ENCODE measurements at places on chromosomes 6 and 20. TPM values are rescaled to one million over a fixed set of nuclear protein-coding genes. Genes with fewer than 3 reads are reported as not detected.

The GNMT gene
- 0.30 TPM for total RNA-seq

The NR2E1 gene
- total RNA-seq, result not detected

The CLPSL2 gene
- total RNA-seq, result not detected

The BTNL2 gene
- not detected for total RNA-seq

DNA sequence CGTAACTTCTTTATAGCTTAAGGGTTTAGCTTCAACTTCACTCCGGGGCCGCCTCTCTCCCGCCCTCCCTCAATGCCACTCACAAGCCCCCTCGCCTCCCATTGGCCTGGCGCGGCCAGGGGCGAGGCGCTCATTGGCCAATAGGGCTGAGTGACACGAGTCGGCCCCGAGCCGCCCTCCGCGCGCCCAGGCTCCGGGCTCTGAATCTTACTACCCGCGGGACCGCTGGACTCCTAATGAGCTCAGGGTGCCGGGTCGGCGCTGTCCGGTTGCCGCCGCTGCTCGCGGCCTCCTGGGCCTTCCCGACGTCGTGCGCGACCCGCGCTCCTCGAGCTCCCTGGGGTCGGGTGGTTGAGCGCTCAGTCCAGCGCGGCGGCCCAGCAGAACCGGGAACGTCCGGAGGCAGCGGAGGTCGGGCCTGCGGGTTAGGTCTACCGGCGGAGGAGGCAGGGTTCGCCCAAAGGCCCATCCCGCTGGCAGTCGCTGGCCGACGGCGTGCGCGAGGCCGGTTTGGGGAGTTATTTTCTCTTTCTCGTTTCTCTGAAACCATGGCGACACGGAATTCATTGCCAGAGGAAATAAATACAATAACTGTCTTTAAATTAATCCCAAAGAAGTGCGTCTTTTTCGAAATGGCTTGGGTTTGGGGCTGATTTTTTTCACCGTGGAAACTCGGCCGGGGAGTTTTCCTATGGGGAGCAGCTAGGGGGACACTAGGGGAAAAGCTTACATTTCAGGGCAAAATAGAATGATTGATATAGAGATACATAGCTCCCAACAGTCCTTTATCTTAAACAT is at the start of gene SIM1:
Gene SIM1 (minus strand): TSS at position 19 of the 798 bp plus-strand sequence. CDS start 1,453 bp downstream, outside the sequence.
- no peaks in the 10 kb centered on the region for H3K4me1 ChIP-seq
- no peak for DNase-seq
- H3K4me3 ChIP-seq, result no peak within 1 kb of the TSS
- H3K36me3 ChIP-seq, result no peaks in the 10 kb centered on the region

DNA sequence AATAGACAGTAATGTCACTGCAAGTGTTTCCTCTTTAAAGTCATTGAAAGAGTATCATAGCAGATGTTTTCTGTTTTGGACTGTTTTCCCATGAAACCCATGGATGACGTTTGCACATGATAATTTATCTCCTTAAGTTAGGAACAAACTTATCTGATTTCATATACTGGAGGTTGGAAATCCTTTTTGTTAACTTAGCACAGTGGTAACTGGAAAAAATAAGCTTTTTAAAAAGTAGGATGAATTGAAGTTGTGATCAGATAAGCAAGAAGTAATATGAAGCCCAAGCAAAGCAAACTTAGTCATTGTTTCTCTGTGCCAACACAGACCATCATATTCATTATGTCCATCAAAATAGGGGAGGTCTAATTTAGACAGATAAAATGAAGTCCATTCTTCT is 61.6 kb downstream of the PLCB4 start:
- DNase-seq, result no peak
- H3K27ac ChIP-seq, result no peak overlapping the region
- no peaks in the 10 kb centered on the region for H3K36me3 ChIP-seq
- no peak overlapping the region for H3K4me3 ChIP-seq

DNA sequence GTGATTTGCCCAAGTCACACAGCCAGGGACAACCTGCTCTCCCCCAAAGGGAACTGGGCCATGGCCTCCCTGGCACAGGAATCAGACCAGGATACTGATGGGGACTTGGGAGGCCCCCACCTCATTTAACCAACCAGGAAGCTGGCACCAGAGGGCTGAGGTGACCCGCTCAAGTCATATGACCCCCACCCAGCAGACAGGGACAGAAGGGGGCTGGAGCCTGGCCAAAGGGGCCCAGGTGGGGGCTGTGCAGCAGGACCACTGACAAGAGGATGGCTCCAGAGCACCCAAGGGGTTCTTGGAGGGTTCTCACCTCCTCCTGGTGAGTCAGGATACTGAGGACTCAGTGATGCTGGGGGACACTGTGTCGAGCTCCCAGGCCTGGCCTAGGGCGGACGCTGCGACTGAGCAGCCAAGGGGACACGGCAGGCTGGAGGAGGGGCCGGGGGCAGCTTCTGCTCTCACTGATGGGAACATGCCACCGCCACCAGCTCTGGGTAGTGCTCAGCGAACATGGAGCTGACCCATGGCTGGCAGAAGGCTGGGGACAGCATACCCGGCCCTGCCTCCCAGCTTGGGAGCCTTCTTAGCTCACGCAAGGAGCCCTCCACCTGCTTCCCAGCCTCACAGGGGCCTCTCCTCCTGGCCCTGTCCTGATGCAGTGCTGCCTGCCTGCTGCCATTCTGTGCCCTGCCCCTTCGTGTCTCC is 1.2 kb downstream of the CST7 start:
- no peak for DNase-seq
- H3K27ac ChIP-seq, result no peak overlapping the region
- H3K27me3 ChIP-seq, result no peaks in the 10 kb centered on the region
- peaks cover 8% of the 10 kb centered on the region for H3K36me3 ChIP-seq
- no peaks in the 10 kb centered on the region for H3K4me1 ChIP-seq

DNA sequence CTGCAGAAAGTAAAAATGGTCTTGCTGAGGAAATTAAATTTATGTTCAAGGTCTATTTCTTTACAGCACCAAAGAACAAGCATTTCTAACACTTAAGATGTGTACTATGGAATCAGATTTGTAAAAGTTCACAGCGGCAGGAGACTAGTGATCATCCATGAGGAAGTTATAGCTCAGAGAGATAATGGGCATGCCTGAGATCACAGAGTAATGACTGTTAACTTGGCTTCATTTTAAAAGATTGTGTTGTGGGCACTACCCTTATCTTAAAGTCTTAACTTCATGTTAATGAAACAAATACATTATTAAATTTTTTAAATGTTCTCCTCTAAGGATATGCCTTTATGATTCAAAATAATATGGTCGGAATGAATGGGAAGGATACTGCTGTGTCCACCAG is 168.6 kb downstream of the GMPR start:
- H3K27ac ChIP-seq, result no peak overlapping the region
- no peaks in the 10 kb centered on the region for H3K4me1 ChIP-seq
- H3K4me3 ChIP-seq, result no peak overlapping the region

- DNase-seq, result peak; percentile 84
- peaks cover 21% of the 10 kb centered on the region for H3K4me1 ChIP-seq
- H3K27ac ChIP-seq, result peak overlapping the region; percentile 96
- H3K27me3 ChIP-seq, result no peaks in the 10 kb centered on the region
- H3K4me3 ChIP-seq, result no peak overlapping the region
Observed at GRCh38 chr6:152401978-152402377, 235.2 kb downstream of the SYNE1 start.

GRCh38 chr6:153436351-153436750 is 305.3 kb upstream of the RGS17 start:
- H3K27me3 ChIP-seq, result no peaks in the 10 kb centered on the region
- H3K36me3 ChIP-seq, result peaks cover 7% of the 10 kb centered on the region
- H3K4me1 ChIP-seq, result peaks cover 12% of the 10 kb centered on the region
- H3K27ac ChIP-seq, result peak overlapping the region; percentile 32
- H3K4me3 ChIP-seq, result no peak overlapping the region
- peak; percentile 68 for DNase-seq

GRCh38 chr6:152750694-152751093 is at the start of gene VIP:
Gene VIP, plus strand, starts transcription at chr6:152750797. Its CDS starts 1,381 bp downstream, at chr6:152752178.
- no peak within 1 kb of the TSS for H3K27ac ChIP-seq
- H3K27me3 ChIP-seq, result peaks cover 51% of the 10 kb centered on the region
- peak; percentile 75 for DNase-seq
- H3K4me3 ChIP-seq, result no peak within 1 kb of the TSS
- no peaks in the 10 kb centered on the region for H3K36me3 ChIP-seq

DNA sequence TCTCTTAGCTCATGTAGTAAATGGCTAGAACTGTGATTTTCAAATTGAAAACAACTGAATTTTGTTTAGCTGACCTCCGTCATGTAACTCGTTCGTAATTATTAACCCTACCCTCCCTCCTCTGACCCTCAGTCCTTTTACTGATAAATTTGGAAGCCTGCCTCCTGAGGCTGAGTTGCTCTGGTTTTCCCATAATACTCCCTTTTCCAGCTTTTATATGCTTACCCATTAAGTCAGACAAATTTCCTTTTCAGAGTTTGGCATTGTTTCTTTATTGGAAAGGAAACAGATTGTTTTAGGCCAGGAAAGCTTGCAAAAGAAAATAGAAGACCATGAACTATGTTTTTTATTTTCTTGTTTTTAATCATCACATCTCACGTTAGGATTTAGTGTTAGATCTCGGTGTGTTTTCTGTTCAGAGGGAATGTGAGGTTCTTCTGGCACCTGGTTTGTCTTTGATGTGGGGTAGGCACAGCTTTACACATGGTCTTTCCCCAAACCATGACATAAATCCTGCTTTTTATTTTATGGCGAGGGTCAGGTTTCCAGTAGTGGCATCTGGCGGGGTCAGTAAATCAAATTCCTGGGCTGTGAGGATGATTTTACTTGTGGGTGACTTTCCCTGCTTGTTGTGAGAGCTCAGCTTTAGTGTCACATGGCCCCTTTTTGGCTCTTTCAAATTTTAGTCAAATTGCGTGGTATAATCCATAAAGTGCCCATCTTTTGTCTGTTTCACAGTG is 24.5 kb downstream of the PLCB4 start:
- H3K4me1 ChIP-seq, result no peaks in the 10 kb centered on the region
- H3K27me3 ChIP-seq, result no peaks in the 10 kb centered on the region
- H3K36me3 ChIP-seq, result no peaks in the 10 kb centered on the region
- no peak overlapping the region for H3K27ac ChIP-seq
- H3K4me3 ChIP-seq, result no peak overlapping the region
- DNase-seq, result no peak

DNA sequence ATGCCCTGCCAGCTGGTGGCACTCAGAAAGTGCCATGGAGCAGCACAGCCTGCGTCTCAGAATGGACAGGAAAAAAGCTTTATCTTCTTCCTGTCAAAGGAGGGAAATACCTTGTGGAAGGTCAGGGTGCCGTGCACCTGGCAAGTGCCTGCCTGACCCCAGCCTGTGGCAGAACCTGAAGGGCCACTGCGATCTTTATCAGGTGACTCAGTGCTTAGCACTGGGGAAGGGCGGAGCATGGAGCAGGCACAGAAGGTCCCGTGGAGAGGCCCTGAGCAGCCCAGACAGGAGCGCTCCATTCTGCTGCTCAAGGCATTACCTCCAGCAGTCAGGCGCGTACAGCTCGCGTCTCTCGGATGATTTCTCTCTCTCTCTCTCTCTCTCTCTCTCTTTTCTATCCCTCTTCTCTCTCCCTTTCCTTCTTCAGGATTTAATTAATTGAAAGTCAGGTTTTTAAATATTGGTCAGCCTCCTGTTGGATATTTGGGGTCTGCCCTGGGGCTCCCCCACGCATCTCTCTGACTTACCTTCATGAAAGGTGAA is 31.7 kb downstream of the FOXC1 start:
- H3K4me1 ChIP-seq, result peaks cover 36% of the 10 kb centered on the region
- H3K27me3 ChIP-seq, result no peaks in the 10 kb centered on the region
- H3K27ac ChIP-seq, result peak overlapping the region; percentile 64

DNA sequence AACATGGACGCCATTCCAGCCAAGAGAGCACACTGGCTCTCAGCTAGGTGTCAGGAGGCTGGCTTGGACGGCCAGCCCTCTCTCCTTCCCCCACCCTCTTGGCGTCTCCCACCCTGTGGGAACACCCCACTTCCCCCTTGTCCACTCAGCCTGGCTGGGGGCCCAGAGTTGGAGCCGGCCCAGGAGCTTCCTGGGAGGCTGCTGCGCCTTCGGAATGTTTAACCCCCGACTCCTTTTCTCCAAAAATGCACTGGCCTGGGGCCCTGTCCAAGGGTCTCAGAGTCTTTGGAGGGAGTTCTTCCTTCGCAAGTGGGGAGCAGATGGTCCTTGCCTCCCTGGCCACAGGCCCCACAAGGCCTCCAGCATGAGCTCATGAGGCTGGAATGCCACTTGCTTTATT is 4.1 kb downstream of the ADAM33 start:
- peaks cover 31% of the 10 kb centered on the region for H3K27me3 ChIP-seq
- H3K27ac ChIP-seq, result no peak overlapping the region
- no peak for DNase-seq
- H3K4me3 ChIP-seq, result no peak overlapping the region
- no peaks in the 10 kb centered on the region for H3K36me3 ChIP-seq

DNA sequence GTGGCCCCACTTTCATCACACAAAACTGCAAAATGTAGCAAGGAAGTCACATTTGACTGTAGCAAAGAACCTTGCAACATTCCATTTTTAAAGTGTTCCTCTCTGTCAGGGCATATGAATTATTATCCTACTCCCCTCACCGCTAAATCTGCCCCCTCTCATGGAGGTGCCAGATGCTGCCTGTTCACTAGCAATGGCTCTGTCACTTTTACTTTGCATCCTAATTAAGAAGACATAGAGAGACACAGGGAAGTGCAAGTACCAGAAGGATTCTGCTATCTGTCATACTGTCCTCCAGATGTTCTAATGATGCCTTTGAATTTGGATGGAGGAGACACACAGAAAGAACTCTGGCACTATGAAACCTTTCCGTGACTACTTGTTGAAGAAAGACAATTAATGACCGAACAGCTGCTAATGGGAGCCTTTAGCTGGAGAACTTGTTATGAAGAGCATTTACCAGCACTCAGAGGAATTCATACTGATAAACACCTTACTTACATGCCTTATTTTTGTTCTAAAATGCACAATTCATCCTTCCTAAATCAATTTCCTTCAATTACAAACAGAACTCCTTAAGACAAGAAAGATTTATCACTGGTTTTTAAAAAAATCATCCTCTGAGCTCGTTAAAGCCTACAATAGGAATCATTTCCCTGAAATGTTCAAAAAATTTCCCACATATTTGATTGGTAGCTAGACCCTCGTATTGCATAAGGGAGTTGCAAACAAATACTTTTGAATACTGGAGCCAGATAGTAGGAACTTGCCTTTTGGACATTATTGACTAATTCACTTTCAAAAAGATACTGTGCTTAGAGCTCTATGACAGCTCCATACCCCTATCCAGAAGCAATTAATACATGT is 292.6 kb downstream of the UBE3D start:
- H3K4me1 ChIP-seq, result no peaks in the 10 kb centered on the region
- no peak overlapping the region for H3K4me3 ChIP-seq
- no peaks in the 10 kb centered on the region for H3K36me3 ChIP-seq
- H3K27me3 ChIP-seq, result no peaks in the 10 kb centered on the region
- no peak for DNase-seq

DNA sequence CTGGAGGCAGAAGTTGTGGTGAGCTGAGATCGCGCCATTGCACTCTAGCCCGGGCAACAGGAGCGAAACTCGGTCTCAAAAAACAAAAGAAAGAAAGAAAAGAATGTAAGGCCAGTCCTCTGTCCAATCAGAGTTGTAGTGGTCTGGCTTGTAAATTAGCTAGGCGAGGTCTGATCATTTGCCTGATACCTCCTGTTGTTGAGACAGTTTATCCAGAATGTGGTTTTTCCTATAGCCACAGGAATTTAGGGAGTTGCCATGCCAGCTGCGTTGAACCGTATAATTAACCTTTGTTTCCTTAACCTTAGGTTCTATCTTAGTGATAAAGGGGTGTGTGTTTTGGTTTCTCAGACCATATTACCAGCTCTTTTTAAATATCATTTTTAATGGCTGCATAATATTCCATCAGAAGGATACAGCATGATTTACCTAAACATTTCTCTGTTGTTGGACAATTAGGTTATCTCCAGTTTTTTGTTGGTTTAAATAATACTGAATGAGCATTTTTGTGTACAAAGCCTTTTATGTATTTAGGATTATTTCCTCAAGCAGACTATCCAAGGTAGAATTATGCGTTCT is 11.7 kb upstream of the PPARD start:
- H3K4me3 ChIP-seq, result no peak overlapping the region
- no peak for DNase-seq
- H3K4me1 ChIP-seq, result no peaks in the 10 kb centered on the region
- no peak overlapping the region for H3K27ac ChIP-seq
- no peaks in the 10 kb centered on the region for H3K36me3 ChIP-seq
- peaks cover 30% of the 10 kb centered on the region for H3K27me3 ChIP-seq
